ENCODE measurements at places on chromosomes 3 and 15. TPM values are rescaled to one million over a fixed set of nuclear protein-coding genes. Genes with fewer than 3 reads are reported as not detected.

The MAPKBP1 gene
- 19.6 TPM for total RNA-seq

The THPO gene
- total RNA-seq: not detected

The HEG1 gene
- total RNA-seq: 25.5 TPM

The ZNF502 gene
- 5.0 TPM for total RNA-seq

The SLC9A9 gene
- under 0.01 TPM for total RNA-seq

The ITIH1 gene
- not detected for total RNA-seq

The PP2D1 gene
- total RNA-seq: not detected

The RHO gene
- not detected for total RNA-seq

The LNP1 gene
- total RNA-seq: 6.0 TPM

The SLC6A20 gene
- total RNA-seq: not detected

The PLSCR5 gene
- total RNA-seq: 98.5 TPM

The DPPA2 gene
- not detected for total RNA-seq

The KLF15 gene
- total RNA-seq: not detected

The CLSTN2 gene
- 0.22 TPM for total RNA-seq

The LIPH gene
- 1.2 TPM for total RNA-seq

The PLCH1 gene
- total RNA-seq: not detected

The ZCWPW2 gene
- total RNA-seq: 1.1 TPM

The PRRT3 gene
- total RNA-seq: 3.1 TPM

The CAPN3 gene
- total RNA-seq: 5.1 TPM

All from placental epithelial cell (primary cell).